ENCODE measurements at places on chromosomes 2 and 18.

DNA sequence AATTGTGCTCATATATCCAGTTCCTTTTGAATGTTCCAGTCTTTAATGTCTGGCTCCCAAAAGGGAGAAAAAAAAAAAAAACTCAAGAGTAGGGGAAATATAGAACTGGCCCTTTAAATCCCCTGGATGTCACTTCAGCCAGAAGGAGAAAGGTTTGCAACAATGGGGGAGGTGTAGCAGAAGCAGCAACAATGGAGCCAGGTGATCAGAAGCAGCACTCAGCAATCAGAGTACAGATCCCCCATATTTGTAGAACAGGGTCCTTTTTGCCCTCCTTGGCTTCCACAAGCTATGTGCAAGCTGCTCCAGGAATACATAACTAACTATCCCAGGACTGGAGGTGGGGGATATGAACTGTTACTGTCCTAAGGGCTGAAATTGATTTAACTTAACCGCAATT, 25.8 kb upstream of the ZNF397 start:
- no peak for DNase-seq
- H3K4me3 ChIP-seq: no peak overlapping the region
- no peaks in the 10 kb centered on the region for H3K27me3 ChIP-seq
- H3K4me1 ChIP-seq: no peaks in the 10 kb centered on the region
- H3K27ac ChIP-seq: no peak overlapping the region
- no peaks in the 10 kb centered on the region for H3K36me3 ChIP-seq

GRCh38 chr2:158578703-158579330, 122.1 kb downstream of the PKP4 start:
- no peaks in the 10 kb centered on the region for H3K27me3 ChIP-seq
- H3K4me1 ChIP-seq: no peaks in the 10 kb centered on the region
- no peaks in the 10 kb centered on the region for H3K36me3 ChIP-seq
- DNase-seq: no peak

GRCh38 chr2:12273111-12273510, 443.6 kb upstream of the TRIB2 start:
- no peak overlapping the region for H3K27ac ChIP-seq
- H3K4me1 ChIP-seq: no peaks in the 10 kb centered on the region
- H3K36me3 ChIP-seq: no peaks in the 10 kb centered on the region
- no peak overlapping the region for H3K4me3 ChIP-seq

DNA sequence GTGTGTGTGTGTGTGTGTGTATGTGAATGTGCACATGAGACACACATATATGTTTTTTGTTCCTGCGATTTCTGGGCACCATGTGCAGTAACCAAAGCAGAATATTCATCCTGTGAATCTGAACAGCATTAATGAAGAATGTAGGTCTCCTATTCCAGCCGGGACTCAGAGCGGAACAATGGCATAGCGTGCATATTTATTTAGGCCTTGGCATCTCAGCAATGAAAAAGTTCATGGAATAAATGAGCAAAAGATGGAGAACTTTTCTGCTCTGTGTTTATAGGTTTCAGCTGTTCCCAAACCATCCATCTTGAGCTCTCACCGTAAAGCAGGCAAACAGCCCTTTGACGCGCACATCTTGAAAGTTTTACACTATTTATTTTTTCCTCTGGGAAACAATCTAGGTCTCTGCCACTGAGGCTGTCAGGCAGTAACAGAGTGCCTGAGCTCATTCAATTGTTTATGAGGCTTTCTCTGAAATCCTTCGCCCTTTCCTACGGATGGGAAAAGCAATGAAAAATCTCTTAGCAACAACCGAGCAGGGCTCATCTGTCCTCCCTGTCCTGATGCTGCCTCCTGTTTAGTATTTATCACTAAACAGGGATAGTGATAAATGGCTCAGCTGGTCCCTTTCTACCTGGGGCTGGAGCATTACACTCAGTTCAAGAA, 146.2 kb upstream of the MSH6 start:
- no peak overlapping the region for H3K27ac ChIP-seq
- H3K27me3 ChIP-seq: no peaks in the 10 kb centered on the region
- H3K4me1 ChIP-seq: no peaks in the 10 kb centered on the region
- no peak for DNase-seq

- peak; percentile 32 for DNase-seq
- peaks cover 3% of the 10 kb centered on the region for H3K4me1 ChIP-seq
- H3K4me3 ChIP-seq: no peak overlapping the region
- no peak overlapping the region for H3K27ac ChIP-seq
Observed at GRCh38 chr18:76927223-76927725, 104.9 kb downstream of the ZNF236 start.

DNA sequence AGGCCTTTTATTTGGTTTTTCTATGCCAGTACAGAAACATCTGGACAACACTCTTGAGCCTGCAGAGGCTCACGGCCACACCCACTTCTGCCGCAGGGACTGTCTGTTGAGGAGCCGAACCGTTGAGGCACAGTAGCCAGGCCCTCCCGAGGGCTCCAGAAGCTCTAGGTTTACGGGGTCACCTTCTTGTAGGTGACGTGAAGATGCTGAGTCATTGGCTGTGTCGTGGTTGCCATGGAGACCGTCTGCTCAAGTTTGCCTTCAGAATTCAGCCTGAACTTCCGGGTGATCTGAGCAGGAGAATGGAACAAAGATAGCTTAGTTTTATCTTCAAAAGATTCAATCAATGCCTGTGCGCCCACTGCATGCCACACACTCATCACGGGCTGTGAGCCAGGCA, 25.9 kb downstream of the BOK start:
- H3K27me3 ChIP-seq: no peaks in the 10 kb centered on the region
- H3K36me3 ChIP-seq: no peaks in the 10 kb centered on the region
- no peak overlapping the region for H3K4me3 ChIP-seq

GRCh38 chr2:17962876-17963275, 84.4 kb downstream of the KCNS3 start:
- H3K27me3 ChIP-seq: no peaks in the 10 kb centered on the region
- no peaks in the 10 kb centered on the region for H3K36me3 ChIP-seq
- DNase-seq: no peak
- H3K4me1 ChIP-seq: no peaks in the 10 kb centered on the region
- H3K4me3 ChIP-seq: no peak overlapping the region
